ENCODE measurements at places on chromosomes 5 and 9. TPM values are rescaled to one million over a fixed set of nuclear protein-coding genes. Genes with fewer than 3 reads are reported as not detected.

DNA sequence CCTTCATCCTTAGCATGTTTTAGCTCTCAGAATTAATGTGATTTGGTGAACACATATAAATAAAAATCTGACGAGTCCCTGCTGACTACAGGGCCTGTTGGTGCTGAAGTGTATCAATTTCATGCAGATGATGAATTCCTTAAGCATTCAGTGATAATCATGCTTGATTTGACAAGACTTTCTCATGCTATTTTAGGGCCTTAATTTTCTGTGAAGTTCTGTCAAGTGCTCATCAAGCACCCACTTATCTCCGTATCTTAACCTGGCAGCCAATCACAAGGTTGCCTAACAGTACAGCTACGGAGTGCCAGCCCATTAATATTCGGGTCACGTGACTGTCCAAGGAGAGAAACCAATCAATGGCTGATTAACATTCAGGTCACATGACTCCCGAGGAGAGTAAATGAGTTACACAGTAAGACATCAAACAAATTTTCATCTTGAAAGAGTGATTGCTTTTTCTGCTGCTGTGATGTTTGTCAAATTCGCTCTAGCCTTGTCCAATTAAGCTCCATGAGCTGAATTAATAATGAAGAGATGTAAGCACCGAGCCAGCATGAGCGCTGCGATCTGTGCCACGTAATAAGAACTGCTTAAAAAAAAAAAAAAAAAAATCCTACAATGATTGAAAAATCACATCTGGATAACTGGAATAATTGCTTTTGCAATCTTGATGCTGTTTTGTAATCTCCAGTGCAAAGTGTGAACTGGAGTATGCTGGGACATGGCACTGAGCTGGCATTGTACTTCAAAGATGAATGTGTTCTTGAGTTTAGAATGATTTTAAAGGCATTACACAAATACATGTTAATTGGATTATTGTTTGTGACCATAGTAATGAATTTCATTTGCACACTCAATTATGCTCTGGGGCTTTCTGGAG is 104.3 kb upstream of the SPATA31D4 start:
- no peak overlapping the region for H3K4me3 ChIP-seq
- no peak overlapping the region for H3K27ac ChIP-seq
- no peak for DNase-seq
- peaks cover 12% of the 10 kb centered on the region for H3K27me3 ChIP-seq
- H3K4me1 ChIP-seq = peaks cover 28% of the 10 kb centered on the region
- H3K36me3 ChIP-seq = no peaks in the 10 kb centered on the region

GRCh38 chr5:111434800-111435199 is 77.5 kb downstream of the STARD4 start:
- H3K27me3 ChIP-seq = peaks cover 5% of the 10 kb centered on the region
- H3K4me3 ChIP-seq = no peak overlapping the region
- no peaks in the 10 kb centered on the region for H3K36me3 ChIP-seq
- H3K27ac ChIP-seq = no peak overlapping the region

GRCh38 chr5:65329266-65329665 is 152.5 kb downstream of the ADAMTS6 start:
- no peaks in the 10 kb centered on the region for H3K27me3 ChIP-seq
- H3K27ac ChIP-seq = no peak overlapping the region
- DNase-seq = no peak
- H3K36me3 ChIP-seq = no peaks in the 10 kb centered on the region

GRCh38 chr5:154595662-154596061 is 117.6 kb upstream of the HAND1 start:
- DNase-seq = no peak
- no peak overlapping the region for H3K4me3 ChIP-seq
- H3K27me3 ChIP-seq = peaks cover 13% of the 10 kb centered on the region
- H3K4me1 ChIP-seq = no peaks in the 10 kb centered on the region

DNA sequence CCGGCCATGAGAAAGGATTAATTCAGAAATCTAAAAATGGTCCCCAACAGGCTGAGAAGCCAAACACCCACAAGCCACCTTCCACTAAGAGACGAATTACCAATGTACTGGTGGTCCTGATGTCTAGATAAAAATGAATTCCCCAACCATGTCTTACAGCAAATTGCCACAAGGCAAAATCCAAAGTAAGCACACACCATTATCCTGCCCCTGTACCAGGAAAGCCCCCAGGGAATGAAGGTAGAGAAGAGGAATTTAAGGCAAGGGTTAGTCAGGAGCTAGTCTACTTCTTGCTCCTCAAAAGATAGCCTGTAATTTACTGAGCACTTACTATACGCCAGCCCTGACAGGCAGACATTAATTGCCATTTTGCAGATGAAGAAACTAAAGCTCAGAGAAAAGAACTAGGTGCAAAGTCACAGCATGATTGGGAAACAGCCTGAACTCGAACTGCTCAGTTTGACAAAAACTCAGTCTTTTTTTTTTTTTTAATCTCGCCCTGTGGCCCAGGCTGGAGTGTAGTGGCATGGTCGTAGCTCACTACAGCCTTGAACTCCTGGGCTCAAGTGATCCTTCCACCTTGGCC is 64.3 kb downstream of the RAPGEF1 start:
- H3K27me3 ChIP-seq = no peaks in the 10 kb centered on the region
- H3K27ac ChIP-seq = no peak overlapping the region
- peaks cover 71% of the 10 kb centered on the region for H3K4me1 ChIP-seq
- no peak overlapping the region for H3K4me3 ChIP-seq
- no peaks in the 10 kb centered on the region for H3K36me3 ChIP-seq

DNA sequence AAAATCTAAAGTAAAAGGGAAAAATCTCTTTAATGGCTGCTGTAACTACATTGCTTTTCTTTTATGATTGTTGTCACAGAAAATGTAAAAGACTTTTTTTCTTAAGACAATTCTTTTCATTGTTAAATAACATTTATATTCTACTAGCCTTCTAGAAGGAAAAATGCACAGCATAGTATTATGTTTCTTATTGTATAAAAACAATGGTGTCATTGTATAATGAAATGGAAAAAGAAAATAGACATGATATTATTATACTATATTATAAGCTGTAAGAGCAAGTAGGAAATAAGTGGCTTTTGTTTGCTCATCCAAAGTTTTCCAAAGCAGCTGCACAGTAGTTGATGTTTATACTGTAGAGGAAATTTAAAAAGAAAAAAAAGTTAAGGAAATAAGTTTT is 1021.7 kb downstream of the EFNA5 start:
- no peaks in the 10 kb centered on the region for H3K36me3 ChIP-seq
- no peak overlapping the region for H3K27ac ChIP-seq
- no peak overlapping the region for H3K4me3 ChIP-seq
- no peaks in the 10 kb centered on the region for H3K27me3 ChIP-seq
- no peaks in the 10 kb centered on the region for H3K4me1 ChIP-seq
- DNase-seq = no peak

- no peak overlapping the region for H3K4me3 ChIP-seq
- no peak for DNase-seq
- peaks cover 39% of the 10 kb centered on the region for H3K4me1 ChIP-seq
- H3K27me3 ChIP-seq = no peaks in the 10 kb centered on the region
- H3K27ac ChIP-seq = no peak overlapping the region
- peaks cover 4% of the 10 kb centered on the region for H3K36me3 ChIP-seq
Observed at GRCh38 chr9:131704988-131705387, 34.9 kb downstream of the RAPGEF1 start.

DNA sequence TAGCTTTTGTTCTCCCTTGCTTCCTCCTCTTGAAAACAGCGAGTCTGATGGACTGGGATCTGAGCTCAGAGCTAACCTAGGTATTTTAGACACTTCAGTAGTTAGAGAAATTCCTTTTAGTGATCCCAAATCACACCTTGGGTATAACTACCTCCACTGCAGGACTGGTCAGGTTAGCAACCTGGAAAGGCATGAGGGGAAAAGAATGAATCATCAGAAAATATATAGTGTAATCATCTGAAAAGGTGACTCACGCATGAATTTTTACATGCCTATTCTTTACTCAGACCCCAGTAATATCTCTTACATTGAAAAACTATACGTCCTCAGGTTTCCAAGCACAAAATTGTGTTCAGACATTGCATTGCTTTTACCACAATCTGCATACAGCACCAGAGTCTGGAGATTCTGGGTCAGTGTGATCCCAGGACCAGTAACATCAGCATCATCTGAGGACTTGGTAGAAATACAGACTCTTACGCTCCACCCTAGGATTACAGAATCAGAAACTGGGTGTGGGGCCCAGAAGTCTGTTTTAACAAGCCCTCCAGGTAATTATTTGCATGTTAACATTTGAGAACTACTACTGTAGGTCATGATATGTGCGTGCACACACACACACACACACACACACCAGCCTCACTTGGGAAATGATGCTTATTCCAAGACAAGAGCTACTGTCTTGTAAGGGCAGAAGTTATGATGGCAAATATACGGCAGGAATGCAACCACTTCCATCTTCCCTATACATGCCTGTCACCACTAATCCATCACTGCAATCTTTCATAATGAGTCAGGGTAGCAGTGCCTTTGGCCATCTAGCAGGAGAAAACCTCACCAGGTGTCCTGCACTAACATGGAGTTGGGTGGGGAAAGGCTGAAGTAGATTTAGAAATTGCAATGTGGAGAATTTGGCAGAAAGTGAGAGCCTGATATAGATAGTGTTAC is 271.6 kb upstream of the MAP3K1 start:
- H3K27ac ChIP-seq = peak overlapping the region; percentile 87
- H3K36me3 ChIP-seq = peaks cover 3% of the 10 kb centered on the region
- H3K4me1 ChIP-seq = peaks cover 16% of the 10 kb centered on the region
- DNase-seq = no peak

GRCh38 chr9:4177970-4178758 is 121.7 kb downstream of the GLIS3 start:
- H3K36me3 ChIP-seq = no peaks in the 10 kb centered on the region
- H3K27me3 ChIP-seq = no peaks in the 10 kb centered on the region
- DNase-seq = no peak
- H3K4me3 ChIP-seq = no peak overlapping the region
- H3K27ac ChIP-seq = no peak overlapping the region
- H3K4me1 ChIP-seq = no peaks in the 10 kb centered on the region

DOCK8 gene
- 18.6 TPM for total RNA-seq

RFESD gene
- total RNA-seq = 1.6 TPM

SAPCD2 gene
- total RNA-seq = 21.9 TPM

CCL27 gene
- 0.43 TPM for total RNA-seq

ADGRD2 gene
- 0.31 TPM for total RNA-seq

Measured in type B pancreatic cell (in vitro differentiated cells).